ENCODE measurements at places on chromosomes 6 and 20. TPM values are rescaled to one million over a fixed set of nuclear protein-coding genes. Genes with fewer than 3 reads are reported as not detected.
A peak's percentile ranks its signal among the peaks of the same experiment; 100 is the strongest.

PHACTR2 gene
- total RNA-seq: 15.1 TPM

PRL gene
- total RNA-seq: not detected

SF3B5 gene
- 43.6 TPM for total RNA-seq

DNA sequence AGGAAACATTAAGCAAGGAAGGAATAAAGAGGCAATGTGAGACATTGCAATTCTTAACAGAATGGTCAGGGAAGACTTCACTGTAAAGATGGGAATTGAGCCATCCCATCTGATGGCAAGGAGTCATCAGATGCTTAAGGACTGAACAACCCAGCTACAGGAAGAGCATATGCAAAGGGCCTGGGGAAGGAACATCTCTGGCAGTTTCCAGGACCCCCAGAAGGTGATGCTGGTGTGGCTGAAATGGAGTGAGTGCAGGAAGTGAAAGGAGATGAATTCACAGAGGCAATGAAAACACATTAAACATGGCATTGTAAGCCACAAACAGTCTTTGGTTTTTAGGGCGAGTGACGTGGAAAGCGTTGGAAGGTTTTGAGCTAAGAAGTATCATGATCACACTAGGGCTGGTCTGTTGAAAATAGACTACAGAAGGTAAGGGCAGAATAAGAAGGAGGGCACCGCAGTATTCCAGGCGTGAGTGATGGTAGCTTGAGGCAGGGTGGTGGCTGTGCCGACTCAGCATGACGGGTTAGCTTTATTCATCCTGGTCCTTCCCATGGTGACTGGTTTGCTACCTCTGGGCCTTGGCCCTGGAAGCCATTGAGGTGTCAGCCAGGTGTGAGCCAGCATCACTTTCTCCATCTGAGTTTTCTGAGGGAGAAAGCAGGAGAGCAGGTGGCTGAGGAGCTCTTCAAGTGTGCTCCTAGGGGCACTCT is 6.8 kb downstream of the BTN2A1 start:
- no peak for DNase-seq

DNA sequence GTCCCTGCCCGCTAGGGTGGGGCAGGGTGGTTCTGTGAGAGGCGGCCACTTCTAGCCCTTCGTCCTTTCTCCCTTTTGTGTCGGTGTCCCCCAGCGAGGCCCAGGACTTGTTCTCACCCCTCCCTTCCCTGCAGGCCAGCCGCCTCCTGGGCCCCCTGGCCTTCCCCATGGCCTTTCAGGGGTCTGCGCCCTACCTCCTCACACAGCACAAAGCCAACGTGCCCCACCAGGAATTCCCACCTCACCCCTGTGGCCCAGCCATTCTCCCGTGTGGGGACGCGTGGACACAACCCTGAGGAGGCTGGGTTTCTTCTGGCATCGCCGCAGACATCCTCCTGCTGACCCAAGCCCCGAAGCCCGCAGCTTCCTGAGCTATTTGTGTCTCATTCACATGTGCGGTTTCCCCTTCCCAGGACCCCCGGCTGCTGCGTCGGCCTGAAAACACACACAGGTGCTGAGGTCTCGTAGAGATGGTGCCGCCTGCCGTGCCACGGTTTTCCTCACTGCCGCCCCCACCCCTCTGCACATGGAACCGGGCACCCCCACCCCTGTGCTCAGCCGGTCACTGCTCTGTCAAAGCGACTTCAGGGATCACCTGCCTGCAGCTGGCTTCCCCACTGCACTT is 375.8 kb downstream of the CDH4 start:
- DNase-seq: no peak

- DNase-seq: no peak
These were observed 84.0 kb downstream of the NCR2 start for GRCh38 chr6:41419385-41419784.

DNA sequence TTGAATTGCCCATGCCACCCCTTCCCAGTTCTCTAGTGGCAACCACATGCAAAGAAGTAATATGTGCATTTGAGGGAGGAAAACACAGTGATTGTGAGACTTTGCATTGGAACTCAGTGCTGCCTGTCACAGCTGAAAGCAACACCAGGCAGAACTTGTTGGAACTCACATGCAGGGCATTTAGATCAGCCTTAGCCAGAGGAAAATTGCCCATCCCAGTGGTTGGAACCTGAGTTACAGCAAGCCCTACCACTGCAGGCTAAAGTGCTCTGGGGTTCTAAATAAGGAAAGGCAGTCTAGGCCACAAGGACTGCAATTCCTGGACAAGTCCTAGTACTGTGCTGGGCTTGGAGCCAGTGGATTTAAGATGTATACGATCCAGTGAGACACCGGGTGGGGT is 245.3 kb upstream of the UFL1 start:
- no peak for DNase-seq

DNA sequence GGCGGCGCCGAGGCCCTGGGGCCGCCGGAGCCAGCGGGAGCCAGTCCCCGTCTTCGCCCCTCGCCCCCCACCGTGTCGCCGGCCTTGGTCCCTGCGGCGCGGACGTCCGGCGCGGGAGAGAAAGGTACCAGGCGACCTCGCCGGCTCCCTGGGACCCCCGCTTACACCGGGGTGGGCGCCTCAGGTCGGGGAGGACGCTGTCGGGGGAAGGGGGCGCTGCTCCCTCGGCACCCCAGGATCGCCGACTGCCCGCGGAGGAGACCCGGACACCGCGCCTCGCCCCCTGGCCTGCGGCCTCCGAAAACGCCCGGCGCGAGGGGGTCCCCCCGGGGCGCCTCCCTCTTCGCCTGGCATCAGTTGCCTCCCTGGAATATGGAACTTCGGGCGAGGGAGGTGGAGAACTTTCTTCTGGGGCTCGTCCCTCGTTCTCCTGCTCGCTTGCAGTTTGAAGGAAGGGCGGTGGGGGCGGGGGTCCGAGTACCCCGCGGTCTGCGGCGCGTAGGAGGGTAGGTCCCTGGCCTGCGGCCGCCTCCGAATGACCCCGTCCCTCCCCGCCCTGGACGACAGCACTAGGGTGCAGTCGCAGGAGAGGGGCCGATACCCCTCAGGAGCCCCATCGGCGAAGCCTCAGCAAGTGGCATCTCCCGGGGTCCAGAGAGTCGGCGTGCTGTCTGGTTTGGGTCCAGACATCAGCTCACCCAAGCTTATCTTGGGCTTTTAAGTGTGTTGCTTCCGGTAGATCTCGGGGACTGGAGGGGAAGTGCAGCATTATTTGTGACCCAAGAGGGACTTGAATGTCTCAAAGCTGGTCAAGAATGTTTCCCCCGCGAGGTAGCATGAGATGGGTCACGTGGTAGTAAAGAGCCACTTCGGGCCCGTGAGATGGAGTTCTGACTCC is 549 bp downstream of the ANKRD6 start:
- DNase-seq: no peak

DNA sequence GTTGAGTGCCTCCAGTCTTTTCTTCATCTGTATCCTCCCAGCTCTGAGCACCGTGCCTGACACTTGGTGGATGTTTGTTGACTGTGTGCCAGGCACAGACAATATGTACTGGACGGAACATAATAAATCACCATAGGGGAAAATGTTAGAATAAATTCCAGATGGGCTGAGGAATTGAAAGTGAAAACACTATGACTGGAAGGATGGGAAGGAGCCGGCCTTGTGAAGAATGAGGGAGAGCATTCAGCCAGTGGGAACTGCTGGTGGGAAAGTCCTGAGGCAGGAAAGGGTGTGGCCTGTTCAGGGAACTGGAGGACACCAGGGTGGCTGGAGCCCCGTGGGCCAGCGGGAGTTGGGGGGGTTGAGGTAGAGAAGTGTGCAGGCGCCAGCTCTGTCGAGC is 75.4 kb downstream of the MTHFD1L start:
- no peak for DNase-seq

DNA sequence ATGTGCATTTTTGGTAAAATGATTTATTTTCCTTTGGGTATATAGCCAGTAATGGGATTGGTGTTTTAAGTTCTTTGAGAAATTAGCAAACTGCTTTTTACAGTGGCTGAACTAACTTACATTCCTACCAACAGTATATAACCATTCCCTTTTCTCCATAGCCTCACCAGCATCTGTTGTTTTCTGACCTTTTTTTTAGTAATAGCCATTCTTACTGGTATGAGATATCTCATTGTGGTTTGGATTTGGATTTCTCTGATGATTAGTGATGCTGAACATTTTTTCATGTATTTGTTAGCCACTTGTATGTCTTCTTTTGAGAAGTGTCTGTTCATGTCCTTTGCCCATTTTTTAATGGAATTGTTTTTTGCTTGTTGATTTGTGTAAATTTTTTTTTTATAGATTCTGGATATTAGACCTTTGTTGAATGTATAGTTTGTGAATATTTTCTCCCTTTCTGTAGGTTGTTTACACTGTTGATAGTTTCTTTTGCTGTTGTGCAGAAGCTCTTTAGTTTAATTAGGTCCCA is 42.3 kb downstream of the STK4 start:
- no peak for DNase-seq

GRCh38 chr20:3768342-3769130 is 983 bp upstream of the ADISSP start:
- peak; percentile 71 for DNase-seq

Data from frontal cortex (tissue), 4 donors.